ENCODE measurements at places on chromosomes 2 and 18.
A peak's percentile ranks its signal among the peaks of the same experiment; 100 is the strongest.

DNA sequence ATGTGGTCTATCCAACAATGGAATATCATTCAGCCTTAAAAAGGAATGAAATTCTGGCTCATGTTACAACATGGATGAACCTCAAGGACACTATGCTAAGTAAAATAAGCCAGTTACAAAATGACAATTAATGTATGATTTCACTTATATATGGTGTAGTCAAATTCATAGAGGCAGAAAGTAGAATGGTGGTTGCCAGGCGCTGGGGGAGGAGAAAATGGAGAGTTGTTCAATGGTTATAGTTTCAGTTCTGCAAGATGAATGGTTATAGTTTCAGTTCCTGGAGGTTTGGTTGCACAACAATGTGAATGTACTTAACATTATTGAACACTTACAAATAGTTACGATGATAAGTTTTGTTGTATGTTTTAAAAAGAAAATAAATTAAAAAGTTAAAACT, 79.2 kb upstream of the IL1R2 start:
- DNase-seq, result no peak

- DNase-seq, result no peak
Measured at GRCh38 chr2:200738590-200738989, 73.1 kb upstream of the BZW1 start.

DNA sequence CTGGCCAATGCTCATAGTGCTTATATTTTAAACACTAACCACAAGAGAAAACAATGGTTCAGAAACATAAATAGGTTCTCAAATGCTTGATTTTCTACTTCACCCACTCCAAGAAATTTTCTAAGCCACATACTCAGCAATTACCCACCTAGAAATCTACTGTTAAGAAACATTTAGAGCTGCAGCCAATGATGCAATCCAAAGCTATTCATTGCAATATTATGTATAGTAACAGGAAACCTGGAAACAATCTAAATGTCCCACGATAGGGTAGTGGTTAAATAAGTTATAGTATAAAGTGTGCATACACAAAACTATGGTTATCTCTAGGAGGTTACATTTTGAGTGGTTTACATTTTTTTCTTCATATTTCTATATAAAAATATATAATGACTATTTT, 5.7 kb downstream of the FAM237A start:
- DNase-seq, result no peak

DNA sequence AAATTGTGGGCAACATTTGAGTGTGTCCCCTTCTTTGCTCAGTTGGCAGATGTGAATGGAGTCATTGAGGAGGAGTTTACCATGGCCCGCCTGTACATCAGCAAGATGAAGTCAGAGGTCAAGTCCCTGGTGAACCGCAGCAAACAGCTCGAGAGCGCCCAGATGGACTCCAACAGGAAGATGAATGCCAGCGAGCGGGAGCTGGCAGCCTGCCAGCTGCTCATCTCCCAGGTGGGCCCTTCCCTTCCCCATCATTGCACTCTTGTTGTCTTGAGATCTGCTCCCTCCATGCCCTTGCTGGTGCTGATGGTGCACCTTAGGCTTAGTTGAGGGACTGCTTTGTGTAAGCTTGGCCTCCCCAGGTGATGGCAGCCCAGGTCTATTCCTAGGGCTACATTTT, 47.5 kb upstream of the LYPD6B start:
- no peak for DNase-seq

DNA sequence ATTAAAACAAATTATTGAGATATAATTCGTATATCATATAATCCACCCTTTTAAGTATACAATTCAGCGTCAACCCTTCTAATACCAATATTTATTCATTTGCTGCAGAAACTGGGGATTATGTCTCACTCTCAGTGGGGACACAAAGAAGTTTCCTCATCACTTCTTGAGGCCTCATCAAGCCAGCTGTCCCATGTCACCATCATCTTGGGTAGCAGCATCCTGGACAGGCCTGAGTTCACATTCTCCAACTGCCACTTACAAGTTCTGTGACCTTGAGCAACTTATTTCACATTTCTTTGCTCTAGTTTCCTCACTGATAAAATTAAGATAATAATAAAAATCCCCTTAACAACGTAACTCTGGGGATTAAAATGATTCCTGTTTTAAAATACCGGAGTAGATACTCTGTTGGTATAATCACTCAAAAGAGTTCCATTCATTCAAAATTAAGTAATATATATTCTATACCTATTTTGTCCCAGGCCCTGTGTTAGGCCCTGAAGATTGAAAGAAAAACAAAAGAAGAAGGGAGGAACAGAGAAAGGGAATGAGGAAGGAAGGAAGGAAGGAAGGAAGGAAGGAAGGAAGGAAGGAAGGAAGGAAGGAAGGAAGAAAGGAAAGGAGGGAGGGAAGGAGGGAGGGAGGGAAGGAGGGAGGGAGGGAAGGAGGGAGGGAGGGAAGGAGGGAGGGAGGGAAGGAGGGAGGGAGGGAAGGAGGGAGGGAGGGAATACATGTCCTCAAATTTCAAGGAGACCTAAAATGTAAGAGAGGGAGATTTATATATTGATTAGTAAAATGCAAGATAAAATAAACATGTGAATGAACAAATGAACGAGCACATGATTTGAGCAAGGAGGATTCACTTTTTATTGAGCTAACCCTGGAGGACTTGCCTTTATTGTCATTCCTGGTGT, 42.4 kb downstream of the NCKAP5 start:
- no peak for DNase-seq

- no peak for DNase-seq
Measured at GRCh38 chr2:203033395-203033794, 18.7 kb downstream of the NBEAL1 start.

- no peak for DNase-seq
Measured at GRCh38 chr2:137566387-137566786, 397.9 kb upstream of the HNMT start.

- no peak for DNase-seq
Measured at GRCh38 chr2:37654419-37654818, 17.0 kb downstream of the CDC42EP3 start.

DNA sequence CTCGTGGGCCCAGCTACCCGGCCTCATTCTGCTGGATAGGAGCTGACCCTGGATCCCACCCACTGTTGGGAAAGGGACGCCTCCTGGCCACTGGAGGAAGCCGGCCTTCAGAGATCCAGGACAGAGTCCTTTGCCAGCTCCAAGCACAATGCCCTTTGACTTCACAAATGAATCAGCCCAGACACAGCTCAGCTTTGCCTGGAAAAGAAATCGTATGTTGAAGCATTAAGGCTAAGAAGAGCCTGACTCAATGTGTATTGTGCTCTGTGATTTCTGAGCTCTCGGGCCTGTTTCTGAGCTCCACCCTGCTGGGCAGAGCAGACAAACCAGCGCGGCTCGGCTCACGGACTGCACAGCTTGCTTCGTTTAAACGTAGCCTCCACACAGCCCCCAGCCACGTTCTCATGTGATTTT, 162.9 kb upstream of the APCDD1 start:
- no peak for DNase-seq

DNA sequence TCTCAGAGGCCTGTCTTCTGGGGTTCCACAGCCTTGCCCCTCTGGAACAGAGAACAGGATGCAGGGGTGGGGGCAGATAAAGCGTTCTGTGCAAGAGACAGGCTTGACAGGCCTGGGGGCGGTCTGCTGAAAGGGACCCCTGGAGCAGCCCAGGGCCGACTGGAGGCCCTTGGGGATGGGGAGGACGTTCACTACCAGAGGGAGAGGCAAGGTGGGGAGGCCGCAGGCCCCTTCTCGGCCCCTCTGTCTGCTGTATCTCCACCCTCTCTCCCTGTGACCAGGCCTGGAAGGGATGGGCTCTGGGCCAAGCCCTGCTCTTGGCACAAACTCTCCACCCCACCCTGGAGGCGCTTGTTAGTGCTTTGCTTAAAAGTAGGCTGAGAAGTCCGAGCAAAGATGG, 27.3 kb upstream of the INHBB start:
- no peak for DNase-seq

DNA sequence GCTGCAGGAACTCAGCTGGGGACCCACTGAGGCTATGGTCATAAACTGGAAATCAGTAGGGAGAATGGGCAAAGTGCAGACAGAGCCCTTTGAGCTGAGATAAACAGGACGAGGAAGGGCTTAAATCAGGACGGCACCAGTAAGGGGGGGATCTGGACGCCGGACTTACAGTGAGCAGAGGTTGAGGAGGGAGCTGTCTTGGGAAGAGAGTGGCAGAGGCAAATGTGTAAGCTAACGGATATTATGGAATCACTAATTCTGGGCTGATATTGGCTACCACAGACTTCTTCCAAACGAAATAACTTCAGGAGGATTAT, 539 bp downstream of the CYP27A1 start:
- no peak for DNase-seq

- no peak for DNase-seq
Measured at GRCh38 chr2:101463911-101464641, 10.8 kb downstream of the RFX8 start.

DNA sequence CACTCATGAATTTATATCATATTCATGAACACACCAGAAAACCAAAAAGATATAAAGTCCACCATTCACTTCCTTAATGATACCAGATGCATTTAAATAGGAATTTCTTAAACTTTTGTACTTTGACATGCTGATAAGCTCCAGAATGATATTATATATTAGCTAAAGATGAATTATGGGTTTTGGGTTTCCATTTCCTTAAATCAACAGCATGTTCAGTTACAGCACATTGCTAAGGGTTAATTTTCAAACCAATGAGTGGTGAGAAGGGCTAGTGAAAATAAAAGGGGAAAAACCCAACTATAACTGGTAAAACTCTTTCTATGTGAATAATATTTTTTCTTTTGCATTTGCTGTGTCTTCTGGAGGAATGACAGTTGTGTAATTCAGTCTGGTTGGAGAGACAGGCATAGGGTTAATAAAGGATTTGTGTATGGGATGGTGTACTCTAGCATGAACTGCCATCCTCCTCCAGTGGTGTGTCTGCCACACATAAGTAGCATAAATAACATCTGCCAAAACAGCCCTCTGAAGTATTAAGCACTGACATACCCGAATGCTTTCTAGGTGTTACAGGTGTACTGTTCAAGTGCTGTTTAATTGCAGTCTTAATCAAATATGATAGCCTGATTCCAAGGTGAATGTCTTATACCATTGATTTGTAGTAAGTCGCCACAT, 19.3 kb upstream of the CPS1 start:
- no peak for DNase-seq

DNA sequence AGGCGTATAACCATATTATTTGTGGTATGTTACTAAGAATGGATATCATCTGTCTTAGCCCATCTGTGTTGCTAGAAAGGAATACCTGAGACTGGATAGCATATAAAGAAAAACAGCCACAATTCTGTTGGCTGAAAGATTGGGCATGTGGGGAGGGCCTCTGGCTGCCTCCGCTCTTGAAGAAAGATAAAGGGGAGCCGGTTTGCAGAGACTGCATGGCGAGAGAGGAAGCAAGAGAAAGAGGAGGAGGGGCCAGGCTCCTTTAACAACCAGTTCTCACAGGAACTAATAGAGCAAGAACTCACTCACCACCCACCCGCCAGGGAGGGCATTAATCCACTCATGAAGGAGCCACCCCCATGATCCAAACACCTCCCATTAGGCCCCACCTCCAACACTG, 29.2 kb upstream of the UXS1 start:
- DNase-seq, result no peak

GRCh38 chr2:240303896-240304745, 131.3 kb upstream of the GPC1 start:
- no peak for DNase-seq

DNA sequence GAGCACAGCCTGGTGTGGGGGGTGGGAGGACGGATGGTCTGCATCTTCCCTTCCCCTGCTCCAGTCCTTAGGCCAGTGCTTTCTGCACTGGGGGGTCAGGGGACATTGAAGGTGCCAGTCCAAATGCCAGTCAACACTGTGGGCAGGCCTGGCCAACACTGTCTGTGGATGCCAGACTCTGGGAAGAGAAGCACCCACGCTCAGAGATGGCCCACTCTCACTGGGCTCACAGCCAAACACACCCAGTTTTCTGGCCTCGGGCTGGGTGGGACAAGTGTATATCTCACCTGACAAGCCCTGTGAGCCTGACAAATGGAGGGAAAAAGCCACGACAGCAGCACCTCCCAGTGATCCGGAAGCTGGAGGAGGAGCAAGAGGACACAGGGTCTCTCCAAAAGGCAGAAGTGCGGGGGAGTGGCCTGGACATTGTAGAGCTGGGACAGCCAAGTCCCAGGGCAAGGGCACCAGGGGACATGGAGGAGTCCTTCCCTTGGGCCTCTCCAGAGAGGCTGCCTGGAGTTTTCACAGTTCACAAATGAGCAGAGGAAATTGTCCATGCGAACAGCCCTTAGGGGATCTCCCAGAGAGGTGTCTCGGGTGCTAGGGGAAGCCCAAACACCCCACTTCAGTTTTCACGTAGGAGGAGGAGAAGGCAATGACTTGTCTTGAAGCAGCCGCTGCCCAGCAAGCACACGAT, 79.3 kb downstream of the SDC1 start:
- no peak for DNase-seq

DNA sequence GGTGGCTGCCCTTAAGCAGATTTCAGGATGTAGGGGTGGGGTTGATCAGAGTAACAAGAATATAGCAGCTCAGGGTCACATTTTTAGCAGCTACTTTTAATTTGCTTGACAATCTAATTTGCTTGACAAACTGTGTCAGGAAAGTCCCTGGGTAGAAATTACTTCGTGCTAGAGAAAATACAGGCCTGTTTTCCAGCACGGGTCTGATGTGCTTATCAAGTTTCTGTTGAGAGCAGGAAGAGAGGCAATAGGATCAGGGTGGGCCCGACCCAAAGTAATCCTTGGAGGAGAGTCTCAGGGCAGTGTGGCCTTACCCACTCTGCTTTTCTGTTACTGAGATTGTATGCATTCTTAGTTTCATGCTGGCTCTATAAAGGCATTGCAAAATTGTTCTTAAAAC, 221.5 kb downstream of the TSN start:
- DNase-seq, result no peak

GRCh38 chr2:112154246-112155117, 16.3 kb downstream of the FBLN7 start:
- peak; percentile 25 for DNase-seq

- no peak for DNase-seq
Measured at GRCh38 chr18:61948281-61948741, 55.5 kb upstream of the RNF152 start.

DNA sequence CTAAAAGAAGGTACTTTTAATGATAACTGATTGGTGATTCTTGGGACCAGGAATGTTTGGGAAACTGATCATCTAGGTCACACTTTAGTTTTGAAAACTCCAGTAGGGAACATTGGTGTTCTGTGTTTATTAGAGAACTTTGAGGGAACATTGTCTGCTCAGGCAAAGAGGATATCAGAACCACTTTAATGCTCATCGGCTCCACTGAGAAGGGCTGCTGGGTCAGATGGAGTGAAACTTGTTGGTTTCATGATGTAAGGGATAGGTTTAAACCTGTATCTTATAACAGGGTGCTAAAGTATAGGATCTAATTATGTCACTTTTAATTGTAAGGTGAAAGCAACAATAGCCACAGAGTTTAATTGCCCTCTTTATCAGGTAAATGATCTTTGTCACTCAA, 14.2 kb upstream of the POLI start:
- DNase-seq, result no peak

DNA sequence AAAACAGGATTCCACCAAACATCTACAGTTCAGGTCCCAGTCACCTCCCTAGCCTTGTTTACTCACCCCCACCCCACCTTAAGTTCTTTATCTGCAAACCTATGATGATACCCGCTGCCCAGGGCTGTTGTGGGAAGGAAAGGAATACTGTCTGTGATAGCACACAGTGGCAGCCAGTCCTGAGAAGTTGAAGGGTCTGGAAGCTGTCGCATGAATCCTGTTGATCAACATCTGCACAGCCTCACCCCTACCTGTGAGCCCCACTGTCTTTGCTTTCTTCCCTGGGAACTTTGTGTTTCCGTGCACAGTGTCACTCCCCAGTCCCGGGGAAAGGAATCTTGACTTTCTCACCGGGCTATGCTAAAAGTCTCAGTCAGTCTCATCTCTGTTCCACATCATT, 160.7 kb upstream of the EPAS1 start:
- no peak for DNase-seq

- DNase-seq, result no peak
Measured at GRCh38 chr2:66509326-66509811, 74.4 kb downstream of the MEIS1 start.

All from T-helper 1 cell (primary cell).